ENCODE measurements at places on chromosomes 6 and 20. TPM values are rescaled to one million over a fixed set of nuclear protein-coding genes. Genes with fewer than 3 reads are reported as not detected.

DNA sequence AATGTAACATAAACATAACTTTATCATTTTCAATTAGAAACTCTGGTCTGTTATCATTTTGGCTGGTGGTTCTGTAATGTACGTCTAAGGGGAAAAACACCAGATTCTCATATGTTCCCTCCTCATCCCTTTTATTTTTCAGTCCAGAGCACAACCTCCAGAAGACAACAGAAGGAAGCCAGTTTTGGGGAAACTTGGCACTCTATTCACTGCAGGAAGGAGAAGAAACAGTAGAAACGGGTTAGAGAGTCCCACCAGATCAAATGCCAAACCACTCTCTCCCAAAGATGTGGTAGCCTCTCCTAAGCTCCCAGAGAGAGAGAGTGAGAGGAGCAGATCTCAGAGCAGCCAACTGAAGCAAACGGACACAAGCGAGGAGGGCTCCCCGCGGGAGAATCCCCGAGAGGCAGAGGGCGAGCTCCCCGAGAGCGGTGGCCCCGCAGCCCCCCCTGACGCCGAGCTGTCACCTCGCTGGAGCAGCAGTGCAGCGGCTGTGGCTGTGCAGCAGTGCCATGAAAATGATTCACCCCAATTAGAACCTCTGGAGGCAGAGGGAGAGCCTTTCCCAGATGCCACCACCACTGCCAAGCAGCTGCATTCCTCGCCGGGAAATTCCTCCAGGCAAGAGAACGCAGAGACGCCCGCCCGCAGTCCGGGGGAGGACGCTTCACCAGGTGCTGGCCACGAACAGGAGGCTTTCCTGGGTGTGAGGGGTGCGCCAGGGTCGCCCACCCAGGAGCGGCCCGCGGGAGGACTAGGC lies 117.8 kb downstream of the RTN4IP1 start:
- H3K4me3 ChIP-seq, result peak overlapping the region; percentile 96
- peaks cover 45% of the 10 kb centered on the region for H3K4me1 ChIP-seq
- H3K27me3 ChIP-seq, result peaks cover 18% of the 10 kb centered on the region

- no peaks in the 10 kb centered on the region for H3K36me3 ChIP-seq
- H3K4me3 ChIP-seq, result no peak overlapping the region
- H3K27ac ChIP-seq, result no peak overlapping the region
- DNase-seq, result no peak
- no peaks in the 10 kb centered on the region for H3K4me1 ChIP-seq
Measured at GRCh38 chr6:73231986-73232391, 6.7 kb upstream of the KHDC1L start.

DNA sequence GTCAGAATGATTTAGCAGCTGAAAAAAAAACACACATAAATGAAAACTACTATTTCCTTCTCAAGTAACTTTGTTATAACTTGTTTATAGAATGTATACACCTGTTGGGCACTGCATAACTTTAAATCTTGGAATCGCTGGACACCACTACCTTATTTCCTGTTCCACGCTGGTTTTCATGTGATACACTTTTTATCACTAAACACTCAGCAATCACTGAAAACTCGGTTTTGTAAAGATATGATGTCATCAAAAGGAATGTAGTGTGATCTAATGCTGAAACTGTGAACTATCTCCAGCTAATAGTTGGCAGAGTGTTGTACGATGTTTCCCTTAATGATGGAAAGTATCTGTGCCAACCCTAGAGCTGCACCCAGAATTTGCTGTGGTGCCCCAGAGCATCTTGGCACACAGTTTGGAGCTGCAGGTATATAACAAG lies 127.9 kb downstream of the BACH2 start:
- DNase-seq, result no peak
- H3K4me1 ChIP-seq, result peaks cover 5% of the 10 kb centered on the region
- H3K27me3 ChIP-seq, result no peaks in the 10 kb centered on the region
- H3K4me3 ChIP-seq, result no peak overlapping the region
- no peaks in the 10 kb centered on the region for H3K36me3 ChIP-seq

- H3K4me3 ChIP-seq, result peak overlapping the region; percentile 64
- DNase-seq, result no peak
- H3K36me3 ChIP-seq, result no peaks in the 10 kb centered on the region
- H3K27me3 ChIP-seq, result peaks cover 50% of the 10 kb centered on the region
- no peak overlapping the region for H3K27ac ChIP-seq
Measured at GRCh38 chr6:127519469-127519785, 292 bp upstream of the MTCL3 start.

DNA sequence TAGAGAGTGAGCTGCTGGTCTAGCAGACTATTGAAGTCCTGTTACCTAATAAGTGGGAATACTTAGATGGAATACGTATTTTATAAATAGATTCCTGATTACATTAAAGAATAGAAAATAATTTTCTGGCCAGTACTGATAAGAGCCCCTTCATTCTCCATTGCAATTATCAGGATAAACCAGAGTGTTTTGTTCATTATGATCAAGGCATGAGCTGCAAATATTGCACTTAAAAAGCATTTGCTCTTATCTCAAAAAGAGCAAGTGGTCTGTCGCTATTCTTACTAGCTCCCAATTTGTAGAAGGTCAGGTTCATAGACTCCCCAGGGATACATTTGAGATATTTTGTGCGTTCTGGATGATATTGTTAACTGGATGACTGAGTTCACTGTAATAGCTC lies 73.1 kb upstream of the PLCB4 start:
- H3K4me1 ChIP-seq, result no peaks in the 10 kb centered on the region
- no peaks in the 10 kb centered on the region for H3K36me3 ChIP-seq
- H3K4me3 ChIP-seq, result no peak overlapping the region
- no peak overlapping the region for H3K27ac ChIP-seq
- H3K27me3 ChIP-seq, result no peaks in the 10 kb centered on the region

DNA sequence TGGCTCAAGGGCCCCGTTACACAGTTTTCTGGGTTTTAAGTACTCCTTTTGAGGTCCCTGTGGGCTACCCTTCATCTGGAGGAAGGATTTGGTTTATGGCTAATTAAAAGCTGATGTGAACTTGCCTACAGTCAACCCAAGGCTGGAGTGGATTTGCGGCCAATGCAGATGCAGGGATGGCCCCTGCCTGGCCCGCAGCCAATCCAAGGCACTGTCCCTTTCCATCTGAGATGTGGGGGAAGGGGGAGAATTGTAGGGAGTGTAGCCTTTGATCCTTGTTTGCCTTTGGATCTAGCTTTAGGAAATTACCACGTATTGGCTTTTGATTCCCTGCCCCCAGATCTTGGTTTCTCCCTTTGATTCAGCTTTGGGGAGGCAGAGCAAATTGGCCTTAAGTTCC lies 128.0 kb upstream of the GGTLC1 start:
- no peaks in the 10 kb centered on the region for H3K27me3 ChIP-seq
- H3K4me1 ChIP-seq, result peaks cover 14% of the 10 kb centered on the region
- no peaks in the 10 kb centered on the region for H3K36me3 ChIP-seq
- no peak overlapping the region for H3K27ac ChIP-seq
- no peak for DNase-seq

GRCh38 chr6:18203786-18204185 lies 48.6 kb downstream of the KDM1B start:
- no peak overlapping the region for H3K4me3 ChIP-seq
- no peak overlapping the region for H3K27ac ChIP-seq
- no peaks in the 10 kb centered on the region for H3K4me1 ChIP-seq
- no peak for DNase-seq
- no peaks in the 10 kb centered on the region for H3K27me3 ChIP-seq
- peaks cover 8% of the 10 kb centered on the region for H3K36me3 ChIP-seq

DNA sequence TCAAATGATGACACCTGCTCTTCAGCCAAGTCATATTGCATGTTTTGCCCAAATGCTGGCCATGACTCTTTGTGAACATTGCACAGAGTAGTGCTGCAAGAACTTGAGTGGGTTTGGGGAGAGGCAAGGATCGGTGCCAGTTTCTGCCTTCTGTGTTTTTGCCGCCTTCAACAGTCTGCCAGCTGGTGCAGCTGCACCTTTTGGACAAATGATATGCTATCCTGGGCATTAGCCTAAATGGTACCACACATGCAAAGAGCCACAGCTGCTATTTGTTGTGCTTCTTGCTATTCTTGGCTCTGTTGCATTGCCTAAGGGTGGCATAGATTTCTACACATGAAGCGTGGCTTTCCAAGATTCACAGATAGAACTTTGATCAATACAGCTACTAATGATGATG lies 189.0 kb upstream of the CCN2 start:
- no peaks in the 10 kb centered on the region for H3K4me1 ChIP-seq
- H3K27me3 ChIP-seq, result no peaks in the 10 kb centered on the region
- H3K4me3 ChIP-seq, result no peak overlapping the region
- H3K36me3 ChIP-seq, result no peaks in the 10 kb centered on the region

GRCh38 chr20:34045930-34046725 lies 52.4 kb downstream of the RALY start:
- no peaks in the 10 kb centered on the region for H3K27me3 ChIP-seq
- no peaks in the 10 kb centered on the region for H3K36me3 ChIP-seq
- H3K27ac ChIP-seq, result peak overlapping the region; percentile 59
- no peak overlapping the region for H3K4me3 ChIP-seq

GRCh38 chr6:98929498-98930060 lies 18.2 kb downstream of the FBXL4 start:
- no peak overlapping the region for H3K27ac ChIP-seq
- no peaks in the 10 kb centered on the region for H3K27me3 ChIP-seq
- H3K4me1 ChIP-seq, result peaks cover 18% of the 10 kb centered on the region
- no peak for DNase-seq
- peaks cover 9% of the 10 kb centered on the region for H3K36me3 ChIP-seq
- no peak overlapping the region for H3K4me3 ChIP-seq

DNA sequence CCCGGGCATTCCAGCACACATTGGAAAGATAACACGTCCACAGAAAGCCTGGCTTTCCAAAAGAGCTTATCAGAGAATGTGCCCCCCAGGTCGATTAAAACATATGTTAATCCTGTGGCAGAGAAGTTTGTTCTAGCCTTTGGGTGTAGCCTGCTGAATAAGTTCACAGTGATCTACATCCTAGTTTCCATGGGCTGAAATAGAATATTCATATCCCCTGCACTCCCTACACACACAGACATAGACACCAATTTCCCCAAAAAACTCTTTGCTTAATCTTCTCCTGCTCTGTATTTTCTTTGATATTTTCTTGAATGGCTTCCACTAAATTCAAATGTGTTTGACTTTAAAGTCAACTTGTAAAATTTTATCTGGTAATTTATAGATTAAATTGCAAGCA lies 1.6 kb downstream of the LPA start:
- H3K4me1 ChIP-seq, result no peaks in the 10 kb centered on the region
- H3K4me3 ChIP-seq, result no peak overlapping the region
- no peak overlapping the region for H3K27ac ChIP-seq
- no peaks in the 10 kb centered on the region for H3K36me3 ChIP-seq
- no peak for DNase-seq

GRCh38 chr6:158039571-158040050 lies 57.9 kb downstream of the SYNJ2 start:
- H3K4me1 ChIP-seq, result peaks cover 46% of the 10 kb centered on the region
- peak overlapping the region; percentile 72 for H3K27ac ChIP-seq

DNA sequence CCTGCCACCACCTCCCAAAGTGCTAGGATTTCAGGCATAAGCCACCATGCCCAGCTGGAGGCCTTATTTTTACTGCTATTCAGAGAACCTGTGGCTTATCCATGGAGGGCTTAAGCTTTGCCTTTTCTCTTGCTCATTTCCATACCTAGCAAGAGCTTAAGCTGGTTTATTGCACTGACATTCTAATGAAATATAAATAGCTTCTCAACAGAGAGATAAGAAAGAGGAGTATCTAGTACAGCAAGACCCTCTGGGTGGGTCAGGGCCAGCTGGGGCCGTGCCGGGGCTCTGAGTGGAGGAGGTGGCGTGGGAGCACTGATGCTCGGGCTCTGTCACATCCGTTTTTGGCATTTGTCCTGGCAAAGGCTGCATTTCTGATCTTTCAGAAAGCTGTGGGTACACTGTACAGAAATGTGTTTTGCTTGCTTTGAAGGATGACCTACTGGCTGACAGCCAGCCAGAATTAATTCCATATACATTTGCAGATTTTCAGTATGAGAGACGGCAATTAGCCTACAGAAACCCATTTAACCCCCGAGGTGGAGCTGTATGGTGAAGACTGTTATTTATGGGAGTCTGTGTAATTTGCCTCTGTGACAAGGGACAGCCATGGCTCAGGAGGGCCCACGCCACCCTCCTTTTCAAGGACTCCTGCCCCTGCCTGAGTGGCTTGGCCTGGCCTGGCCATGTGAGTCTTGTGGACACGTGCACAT lies 181.6 kb upstream of the AKAP12 start:
- DNase-seq, result no peak
- no peaks in the 10 kb centered on the region for H3K36me3 ChIP-seq
- H3K4me3 ChIP-seq, result no peak overlapping the region
- no peaks in the 10 kb centered on the region for H3K27me3 ChIP-seq
- no peak overlapping the region for H3K27ac ChIP-seq
- H3K4me1 ChIP-seq, result no peaks in the 10 kb centered on the region

Gene CLPSL2
- total RNA-seq, result not detected

Gene PLN
- not detected for total RNA-seq

Gene RSPO3
- total RNA-seq, result not detected

Gene C4B
- total RNA-seq, result 5.0 TPM

Gene KATNA1
- total RNA-seq, result 26.1 TPM

Gene VGLL2
- not detected for total RNA-seq

Gene OR2J2
- not detected for total RNA-seq
